ENCODE measurements at places on chromosomes 1 and 21.
A peak's percentile ranks its signal among the peaks of the same experiment; 100 is the strongest.

- DNase-seq: no peak
Measured at GRCh38 chr1:37274938-37275631, 199.3 kb upstream of the ZC3H12A start.

DNA sequence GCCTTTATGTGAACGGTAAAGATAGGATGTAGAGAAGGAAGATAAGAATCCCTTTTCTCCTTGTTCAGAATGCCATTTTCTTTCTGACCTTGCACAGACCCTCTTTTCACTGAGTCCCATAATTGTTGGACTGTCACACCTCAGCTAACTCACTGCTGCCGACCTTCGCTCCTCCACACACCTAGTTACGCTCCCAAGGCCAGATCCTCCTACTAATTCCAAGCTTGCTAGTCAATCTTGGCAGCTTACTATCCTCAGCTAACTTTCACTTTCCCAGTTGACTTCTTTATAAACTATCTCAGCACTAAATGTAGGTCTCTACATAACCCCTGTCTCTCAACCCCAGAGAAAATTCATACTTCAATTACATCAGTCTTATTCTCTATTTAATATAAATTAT is 471.8 kb upstream of the PRMT6 start:
- DNase-seq: no peak

DNA sequence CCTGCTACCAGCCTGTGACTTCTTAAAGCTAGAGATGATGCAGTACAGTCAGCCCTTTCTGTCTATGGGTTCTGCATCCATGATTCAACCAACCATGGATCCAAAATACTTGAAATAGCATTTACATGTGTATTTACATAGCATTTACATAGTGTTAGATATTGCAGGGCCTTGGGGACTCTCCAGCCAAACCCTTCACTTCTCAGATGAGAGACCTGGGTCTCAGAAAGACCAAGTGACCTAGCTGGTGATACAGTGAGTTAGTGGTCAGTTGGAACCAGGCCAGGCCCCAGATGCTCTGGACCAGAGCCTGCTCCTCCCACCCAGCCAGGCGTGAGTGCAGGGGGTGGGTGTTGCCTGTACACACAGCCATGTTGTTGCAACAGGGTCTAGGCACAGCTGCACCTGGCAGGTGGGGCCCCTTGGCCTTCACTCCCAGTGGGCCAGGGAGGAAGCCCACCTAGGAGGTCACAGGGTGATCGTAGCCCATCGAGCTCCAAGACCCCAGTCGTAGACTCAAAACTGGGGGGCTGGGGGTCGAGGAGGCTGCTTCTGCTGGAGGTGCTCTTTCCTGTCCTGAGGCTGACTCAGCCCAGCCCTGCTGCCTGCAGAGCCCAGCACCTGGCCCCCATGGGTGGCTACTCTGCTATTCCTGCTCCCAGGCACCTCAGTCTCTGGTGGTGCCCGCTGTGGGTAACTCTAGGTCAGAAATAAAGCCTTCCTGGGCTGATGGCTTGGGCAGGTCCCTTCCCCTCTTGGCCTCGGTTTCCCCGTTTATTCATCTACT is 7.7 kb downstream of the TMEM61 start:
- peak; percentile 42 for DNase-seq

DNA sequence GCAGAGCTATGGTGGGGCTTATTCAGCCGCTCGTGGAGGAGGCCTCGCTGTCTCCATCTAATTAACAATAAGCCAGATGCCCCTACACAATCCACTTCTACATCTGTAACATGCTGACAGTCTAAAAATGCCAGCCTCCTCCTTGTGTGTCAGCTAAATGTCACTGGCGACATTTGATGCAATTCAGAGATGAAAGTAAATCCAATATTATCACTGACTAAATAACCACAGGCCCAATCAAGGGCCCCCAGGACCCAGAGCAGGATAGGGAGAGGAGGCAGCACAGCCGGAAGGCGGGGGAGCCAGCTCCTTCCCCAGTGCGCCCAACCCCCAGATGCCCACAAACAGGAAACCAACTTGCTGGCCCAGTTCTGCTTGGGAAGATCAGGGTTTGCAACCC is 76.6 kb downstream of the DMRTA2 start:
- DNase-seq: no peak

- no peak for DNase-seq
Measured at GRCh38 chr21:26100573-26100972, 70.0 kb downstream of the APP start.

- no peak for DNase-seq
Measured at GRCh38 chr1:228827019-228827418, 91.7 kb downstream of the RHOU start.

DNA sequence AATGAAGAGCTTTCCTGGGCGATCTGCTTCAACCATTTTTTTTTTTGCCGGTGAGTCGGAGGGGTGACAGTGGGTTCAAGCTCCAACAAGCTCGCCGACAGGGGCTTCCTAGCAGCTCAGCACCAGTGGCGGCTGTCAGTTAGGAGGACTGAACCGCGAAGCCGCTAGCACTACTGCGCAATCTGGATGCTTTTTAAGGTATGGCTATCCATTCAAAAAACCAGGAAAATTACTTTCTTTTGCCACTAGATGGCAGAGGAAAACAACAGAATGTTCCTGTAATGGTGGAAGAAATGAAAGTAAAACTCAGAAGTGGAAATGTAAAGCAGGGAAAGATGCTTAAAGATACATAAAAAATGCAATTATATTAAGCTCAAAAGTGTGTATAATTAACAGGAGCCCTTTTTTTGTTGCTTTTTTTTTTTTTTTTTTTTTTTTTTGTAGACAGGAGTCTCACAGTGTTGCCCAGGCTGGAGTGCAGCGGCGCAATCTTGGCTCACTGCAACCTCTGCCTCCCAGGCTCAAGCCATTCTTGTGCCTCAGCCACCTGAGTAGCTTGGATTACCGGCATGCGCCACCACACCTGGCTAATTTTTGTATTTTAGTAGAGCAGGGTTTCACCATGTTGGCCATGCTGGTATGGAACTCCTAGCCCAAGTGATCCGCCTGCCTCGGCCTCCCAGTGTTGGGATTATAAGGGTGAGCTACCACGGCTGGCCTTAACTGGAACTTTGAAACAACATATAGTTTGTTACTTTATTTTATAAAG is 8.5 kb downstream of the KYAT3 start:
- no peak for DNase-seq

DNA sequence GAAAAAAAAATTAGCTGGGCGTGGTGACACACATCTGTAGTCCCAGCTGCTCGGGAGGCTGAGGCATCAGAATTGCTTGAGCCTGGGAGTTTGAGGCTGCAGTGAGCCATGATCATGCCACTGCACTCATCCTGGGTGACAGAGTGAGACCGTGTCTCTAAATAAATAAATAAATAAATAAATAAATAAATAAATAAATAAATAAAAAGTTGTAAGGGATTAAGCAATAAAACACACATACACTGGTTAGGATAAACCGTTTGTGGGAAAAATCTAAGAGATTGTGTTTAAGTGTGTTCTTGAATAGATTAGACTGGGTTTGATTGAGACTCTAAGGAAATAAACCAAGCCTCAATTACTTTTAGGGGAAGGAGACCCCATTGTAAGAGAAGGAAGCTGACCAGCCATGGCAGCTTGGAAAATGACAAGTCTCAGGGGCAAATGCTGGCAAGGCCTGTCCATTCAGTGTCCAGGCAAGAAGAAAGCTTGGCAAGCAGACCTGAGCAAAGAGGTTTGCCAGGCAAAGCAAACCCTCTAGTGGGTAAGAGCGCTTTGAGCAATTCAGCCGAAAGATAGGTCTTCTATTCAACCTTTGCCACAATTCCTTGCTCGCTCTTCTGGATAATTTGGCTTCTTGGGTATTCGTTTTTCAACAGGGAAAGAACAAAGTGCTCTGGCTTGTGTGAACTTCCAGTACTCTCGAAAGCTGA is 106.9 kb upstream of the SERBP1 start:
- no peak for DNase-seq

DNA sequence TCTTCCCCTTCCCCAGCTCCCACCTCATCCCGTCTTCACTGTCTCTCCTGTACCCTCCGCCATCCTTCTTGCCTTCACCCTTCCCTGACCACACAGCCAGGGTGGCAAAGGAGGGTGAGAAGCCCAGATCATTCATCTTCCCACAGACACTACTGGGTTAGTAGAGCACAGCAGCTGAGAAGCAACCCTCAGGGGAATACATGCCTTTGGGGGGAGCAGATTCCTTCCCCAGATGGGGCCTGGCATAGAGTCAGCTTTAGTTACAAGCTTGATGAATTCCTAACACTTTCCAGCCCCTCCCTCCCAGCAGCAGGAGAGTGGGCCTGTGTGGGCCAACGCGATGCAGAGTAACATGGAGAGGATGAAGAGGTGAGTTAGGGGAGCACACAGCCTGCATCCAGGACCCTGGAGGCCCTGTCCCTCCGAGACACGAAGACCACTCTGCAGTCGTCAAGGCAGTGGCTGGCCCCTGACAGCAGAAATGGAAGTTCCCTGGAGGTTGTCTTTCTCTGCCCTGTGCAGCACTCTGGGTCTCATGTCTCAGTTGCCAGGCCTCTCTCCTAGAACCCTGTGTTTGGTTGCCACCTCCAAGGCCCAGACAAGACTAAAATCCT is 8.8 kb upstream of the BTG2 start:
- no peak for DNase-seq

DNA sequence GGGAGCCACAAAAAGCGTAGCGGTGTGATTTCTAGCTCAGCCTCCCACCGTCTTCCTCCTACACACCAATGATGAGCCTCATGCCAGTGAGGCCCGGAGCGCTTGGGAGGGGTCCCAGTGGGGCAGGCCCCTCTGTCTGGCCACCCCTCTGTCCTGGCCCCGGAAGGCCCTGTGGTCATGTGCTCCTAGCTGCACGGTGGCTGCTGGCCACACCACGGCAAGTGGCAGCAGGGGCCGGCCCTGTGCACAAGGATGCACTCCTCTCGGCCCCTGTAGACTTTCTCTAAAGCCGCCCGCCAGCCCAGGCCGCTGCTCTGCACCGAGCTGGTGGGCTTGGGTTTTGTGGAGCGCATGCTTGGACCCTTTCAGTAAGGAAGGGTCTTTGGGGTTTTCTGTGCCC is 53.6 kb downstream of the KCNAB2 start:
- DNase-seq: no peak

DNA sequence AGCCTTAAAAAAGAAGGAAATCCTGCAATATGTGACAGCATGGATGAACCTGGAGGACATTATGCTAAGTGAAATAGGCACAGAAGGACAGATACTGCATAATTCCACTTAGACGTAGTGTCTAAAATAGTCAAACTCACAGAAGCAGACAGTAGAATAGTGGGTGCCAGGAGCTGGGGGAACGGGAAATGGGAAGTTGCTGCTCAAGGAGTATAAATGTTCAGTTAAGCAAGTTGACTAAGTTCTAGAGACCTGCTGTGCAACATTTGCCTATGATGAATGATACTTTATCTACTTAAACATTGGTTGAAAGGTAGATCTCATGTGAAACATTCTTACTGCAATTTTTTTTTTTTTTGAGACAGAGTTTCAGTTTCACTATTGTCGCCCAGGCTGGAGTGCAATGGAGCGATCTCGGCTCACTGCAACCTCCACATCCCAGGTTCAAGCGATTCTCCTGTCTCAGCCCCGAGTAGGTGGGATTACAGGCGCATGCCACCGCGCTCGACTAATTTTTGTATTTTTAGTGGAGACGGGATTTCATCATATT is 197.8 kb downstream of the HIVEP3 start:
- no peak for DNase-seq

DNA sequence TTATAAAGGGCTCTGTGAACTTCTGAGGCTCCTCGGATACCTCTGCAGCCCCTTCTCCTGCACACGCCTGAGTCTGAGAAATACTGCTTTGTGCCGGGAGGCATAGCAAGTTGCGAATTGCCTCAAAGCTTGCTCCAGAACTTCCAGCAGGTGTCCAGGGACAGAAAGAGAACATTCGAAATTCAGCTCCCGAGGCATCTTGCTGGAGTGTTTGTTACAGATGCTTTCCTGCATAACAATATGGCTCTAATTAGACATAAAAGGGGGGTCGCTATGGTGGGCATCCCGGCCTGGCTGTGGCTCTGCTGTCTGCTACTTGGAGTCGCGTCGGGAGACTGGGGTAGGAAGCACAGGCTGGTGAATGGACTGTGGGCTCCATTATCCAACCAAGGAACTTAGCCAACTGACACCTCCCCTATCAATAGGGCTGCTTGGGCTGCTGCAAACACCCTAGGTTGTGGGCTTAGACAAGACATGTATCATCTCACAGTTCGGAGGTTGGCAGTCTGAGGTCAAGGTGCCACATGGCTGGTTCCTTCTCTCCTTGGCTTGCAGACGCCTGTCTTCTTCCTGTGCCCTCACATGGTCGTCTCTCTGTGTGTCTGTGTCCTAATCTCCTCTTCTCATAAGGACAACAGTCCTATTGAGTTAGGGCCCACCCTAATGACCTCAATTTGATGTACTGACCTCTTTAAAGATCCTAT is 607.0 kb downstream of the NPHP4 start:
- no peak for DNase-seq

DNA sequence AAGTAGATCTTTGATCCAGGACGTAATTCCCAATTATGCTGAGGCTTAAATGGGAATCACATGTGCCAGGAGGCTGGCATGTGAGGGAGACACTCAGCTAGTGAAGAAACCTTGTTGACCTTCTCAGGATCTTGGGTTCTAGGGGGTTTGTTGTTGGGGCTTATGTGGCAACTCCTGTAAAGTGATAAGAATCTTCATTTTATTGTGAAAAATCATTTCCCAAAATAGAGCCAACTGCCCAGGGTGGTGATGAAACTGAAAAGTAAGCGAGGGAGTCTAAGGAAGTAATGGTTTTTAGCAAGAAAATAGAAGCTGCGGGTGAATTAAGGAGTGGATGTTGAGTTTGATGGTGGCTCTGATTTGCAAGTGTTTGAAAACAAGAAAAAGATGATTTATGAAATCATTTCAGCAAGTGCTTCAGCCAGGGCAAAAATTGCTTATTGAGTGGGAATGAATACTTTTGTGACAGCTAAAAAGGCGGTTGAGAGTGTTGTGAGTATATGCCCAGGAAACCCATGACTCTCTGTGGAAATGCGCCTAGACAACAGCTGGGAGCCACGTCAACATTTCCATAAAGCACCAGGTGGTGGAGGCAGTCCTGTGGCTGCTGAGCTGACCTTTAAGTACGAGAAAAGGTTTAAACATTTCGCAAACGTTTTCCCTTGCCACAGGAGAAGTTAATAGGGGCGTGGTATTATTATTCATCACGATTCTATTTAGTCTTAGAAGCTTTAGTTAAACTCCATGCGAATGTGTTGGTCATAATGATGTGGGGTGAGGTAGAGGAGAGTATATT is 102.7 kb downstream of the HMGB4 start:
- peak; percentile 80 for DNase-seq
